ENCODE measurements at places on chromosomes 7 and 10.
A peak's percentile ranks its signal among the peaks of the same experiment; 100 is the strongest.

DNA sequence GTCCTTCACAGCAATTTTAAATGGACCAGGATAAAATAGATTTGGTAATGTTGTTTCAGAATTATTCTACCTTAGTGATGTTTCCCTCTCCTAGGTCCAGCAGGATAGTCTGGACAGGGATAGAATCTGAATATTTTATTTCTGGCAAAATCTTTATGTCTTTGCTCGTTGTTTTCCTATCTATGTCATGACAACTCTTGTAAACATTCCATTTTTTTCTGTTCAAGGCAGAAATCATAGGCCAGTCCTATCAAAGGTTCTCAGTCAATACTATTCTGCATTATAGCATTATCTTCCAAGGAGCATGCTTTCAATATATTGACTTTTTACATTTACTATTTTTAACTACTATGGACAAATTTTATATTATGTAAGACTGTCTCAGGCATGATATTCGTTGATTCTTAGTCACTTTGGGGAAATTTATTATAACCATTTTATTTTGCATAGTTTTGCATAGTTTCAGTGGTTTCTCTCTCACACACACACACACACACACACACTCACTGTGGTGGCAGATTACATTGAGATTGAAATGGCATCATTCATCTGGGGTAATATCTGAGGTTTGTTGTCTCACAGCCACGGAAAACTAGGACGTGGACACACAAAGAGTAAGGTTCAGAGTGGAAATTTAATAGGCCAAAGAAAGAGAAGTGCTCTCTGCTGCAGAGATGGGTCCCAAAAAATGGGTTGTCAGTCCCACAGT is 17.2 kb downstream of the TAS2R60 start:
- DNase-seq, result no peak

- no peak for DNase-seq
Observed at GRCh38 chr10:95821720-95822119, 65.8 kb downstream of the ENTPD1 start.

- no peak for DNase-seq
Observed at GRCh38 chr10:87961314-87961713, 97.9 kb downstream of the PTEN start.

GRCh38 chr10:132396494-132397035 is 435 bp upstream of the PWWP2B start:
- peak; percentile 68 for DNase-seq

- no peak for DNase-seq
Observed at GRCh38 chr10:117132751-117133231, 5.3 kb downstream of the VAX1 start.

GRCh38 chr10:10223131-10223530 is 794.5 kb upstream of the CELF2 start:
- no peak for DNase-seq

GRCh38 chr7:105438847-105439173 is 50.1 kb upstream of the SRPK2 start:
- no peak for DNase-seq

GRCh38 chr10:86361156-86362128 is 5.2 kb downstream of the GRID1 start:
- DNase-seq, result no peak

- no peak for DNase-seq
Observed at GRCh38 chr10:112210666-112211065, 27.1 kb upstream of the GPAM start.

DNA sequence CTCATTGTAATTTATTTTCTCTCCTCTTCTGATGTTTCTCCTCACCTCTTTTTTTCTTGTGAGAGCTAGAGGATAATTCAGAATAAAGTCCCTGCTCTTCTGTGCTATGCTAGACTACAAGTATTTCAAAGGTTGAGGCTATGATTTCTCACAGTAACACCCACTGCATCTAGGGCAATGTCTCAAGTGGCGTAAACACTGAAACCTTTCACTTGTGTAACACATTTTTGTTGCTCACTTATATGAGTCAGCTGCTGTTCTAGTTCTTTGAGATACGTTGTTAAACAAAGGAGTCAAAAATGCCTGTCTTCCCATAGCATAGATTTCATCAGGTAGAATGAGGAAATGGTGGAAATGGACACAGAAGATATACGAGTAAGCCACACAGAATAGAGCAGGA is 305.1 kb upstream of the PITRM1 start:
- no peak for DNase-seq

DNA sequence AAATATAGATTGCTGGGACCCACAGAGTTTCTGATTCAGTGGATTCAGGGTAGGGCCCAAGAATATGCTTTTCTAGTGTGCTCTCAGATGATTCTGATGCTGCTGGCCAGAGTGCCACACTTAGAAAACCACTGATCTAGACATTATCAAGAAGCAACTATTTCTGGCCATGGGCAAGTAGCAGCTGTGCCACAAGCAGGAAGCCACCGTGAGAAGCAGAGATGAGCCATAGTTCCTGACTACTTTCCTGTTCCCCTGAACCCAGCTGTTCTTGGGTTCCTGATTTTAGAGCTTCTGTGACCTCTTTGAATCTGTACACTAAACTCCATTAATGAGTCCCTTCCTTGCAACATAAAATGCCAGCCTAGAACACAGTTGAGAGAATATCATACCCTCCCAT is 38.1 kb upstream of the PIK3AP1 start:
- no peak for DNase-seq

- no peak for DNase-seq
Observed at GRCh38 chr7:132997505-132997904, 84.4 kb downstream of the CHCHD3 start.

GRCh38 chr7:146115851-146116520 is 615 bp upstream of the CNTNAP2 start:
- no peak for DNase-seq

DNA sequence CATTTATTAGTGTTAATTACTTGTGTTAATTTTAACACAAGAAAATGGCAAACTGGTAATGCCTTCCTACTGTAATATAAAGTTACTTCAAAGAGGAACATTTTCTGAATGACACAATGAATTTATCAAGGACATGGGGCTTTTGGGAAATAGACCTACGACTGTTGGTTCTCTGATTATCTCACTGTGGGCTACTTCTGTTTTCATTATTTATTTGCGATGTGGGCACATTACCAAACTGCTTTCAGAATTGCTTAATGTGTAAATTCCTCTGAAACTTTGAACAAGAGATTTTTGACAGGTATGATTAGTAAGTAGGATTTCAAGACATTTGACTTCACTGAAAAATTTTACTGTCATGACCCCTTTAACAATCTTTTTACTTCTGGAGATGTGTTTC is 535.6 kb downstream of the CNTNAP2 start:
- DNase-seq, result no peak

DNA sequence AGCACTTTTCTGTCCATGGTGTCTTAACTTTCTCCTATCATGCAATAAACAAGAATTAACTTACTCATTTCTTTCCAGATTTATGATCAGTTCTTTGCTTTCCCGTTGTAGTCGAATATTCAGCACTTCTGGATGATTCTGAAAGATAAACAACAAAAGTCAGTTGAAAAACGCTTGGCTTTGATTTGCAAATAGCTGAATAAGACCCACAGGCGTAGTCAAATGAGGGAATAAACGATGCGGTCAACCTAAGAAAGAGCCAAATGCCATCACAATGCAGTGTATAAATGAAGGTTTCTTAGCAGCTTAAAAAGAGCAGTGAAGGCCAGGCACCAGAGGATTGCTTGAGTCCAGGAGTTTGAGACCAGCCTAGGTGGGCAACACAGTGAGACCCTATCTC is 109.4 kb downstream of the ADAM12 start:
- no peak for DNase-seq

GRCh38 chr10:124860426-124860825 is 58.8 kb downstream of the ABRAXAS2 start:
- DNase-seq, result no peak

GRCh38 chr10:97888641-97889262 is 39.1 kb downstream of the GOLGA7B start:
- DNase-seq, result no peak

- no peak for DNase-seq
Observed at GRCh38 chr7:106864298-106865081, 592 bp upstream of the PIK3CG start.

DNA sequence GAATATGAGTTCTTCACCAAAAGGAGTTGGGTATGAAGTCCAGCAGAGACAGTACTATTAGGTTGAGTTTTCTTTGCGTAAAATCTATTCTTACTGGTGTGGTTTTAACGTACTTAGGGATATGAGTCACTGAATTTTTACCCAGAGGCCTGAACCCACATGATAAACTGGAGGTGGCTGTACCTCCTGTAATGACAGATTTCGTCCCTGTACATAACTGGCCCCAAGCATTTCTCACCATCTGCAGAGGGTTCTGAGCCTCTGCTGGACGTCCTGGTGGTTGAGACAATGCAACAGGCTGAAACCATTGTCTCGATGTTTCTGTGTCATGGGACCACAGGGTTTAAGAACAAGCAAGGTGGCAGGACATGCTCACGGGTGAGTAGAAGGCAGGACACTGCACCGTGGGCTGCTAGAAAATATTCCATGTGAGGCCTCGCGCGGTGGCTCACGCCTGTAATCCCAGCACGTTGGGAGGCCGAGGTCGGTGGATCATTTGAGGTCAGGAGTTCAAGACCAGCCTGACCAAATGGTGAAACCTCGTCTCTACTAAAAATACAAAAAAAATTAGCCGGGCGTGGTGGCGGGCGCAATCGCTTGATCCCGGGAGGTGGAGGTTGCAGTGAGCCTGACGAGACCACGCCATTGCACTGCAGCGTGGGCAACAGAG is 233.9 kb downstream of the DNAJB6 start:
- DNase-seq, result no peak

DNA sequence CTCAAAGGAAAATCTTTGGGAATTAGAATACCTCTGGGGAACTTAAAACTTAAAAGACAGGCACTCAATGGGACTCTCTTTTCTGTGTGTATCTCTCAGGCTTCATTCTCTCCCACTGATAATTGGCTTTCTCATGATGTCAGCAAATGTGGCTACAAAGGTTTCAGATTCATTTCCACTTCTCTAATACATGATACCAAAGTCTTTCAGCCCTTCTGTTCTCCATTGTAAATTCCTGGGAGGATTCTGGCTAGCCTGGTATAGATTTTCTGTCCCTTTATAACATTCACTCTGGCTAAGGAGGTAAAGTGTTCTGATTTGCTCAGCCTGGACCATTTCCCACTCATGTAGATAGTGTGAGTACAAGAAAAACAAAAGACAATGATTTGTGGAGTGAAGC is 606.2 kb downstream of the PCDH15 start:
- no peak for DNase-seq

GRCh38 chr10:99115703-99116102 is 119.9 kb downstream of the HPSE2 start:
- DNase-seq, result no peak

DNA sequence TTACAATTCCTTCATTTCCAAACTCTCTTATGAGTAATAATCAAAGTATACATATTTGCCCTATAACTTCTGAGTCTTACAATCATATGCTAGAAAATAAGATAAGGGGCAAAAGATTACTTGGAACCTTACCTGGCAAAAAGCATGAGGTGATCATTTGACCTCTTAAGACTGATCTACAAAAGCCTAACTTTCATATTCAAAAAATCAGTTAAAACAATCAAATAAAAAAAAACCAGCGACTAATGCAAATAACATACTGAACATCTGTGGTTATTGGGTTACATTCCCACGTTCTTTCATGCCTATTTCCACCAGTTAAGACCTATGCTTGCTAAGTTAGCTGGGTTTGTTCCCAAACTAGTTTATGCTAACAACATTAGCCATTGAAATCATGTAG is 187.6 kb downstream of the RNF133 start:
- DNase-seq, result no peak

DNA sequence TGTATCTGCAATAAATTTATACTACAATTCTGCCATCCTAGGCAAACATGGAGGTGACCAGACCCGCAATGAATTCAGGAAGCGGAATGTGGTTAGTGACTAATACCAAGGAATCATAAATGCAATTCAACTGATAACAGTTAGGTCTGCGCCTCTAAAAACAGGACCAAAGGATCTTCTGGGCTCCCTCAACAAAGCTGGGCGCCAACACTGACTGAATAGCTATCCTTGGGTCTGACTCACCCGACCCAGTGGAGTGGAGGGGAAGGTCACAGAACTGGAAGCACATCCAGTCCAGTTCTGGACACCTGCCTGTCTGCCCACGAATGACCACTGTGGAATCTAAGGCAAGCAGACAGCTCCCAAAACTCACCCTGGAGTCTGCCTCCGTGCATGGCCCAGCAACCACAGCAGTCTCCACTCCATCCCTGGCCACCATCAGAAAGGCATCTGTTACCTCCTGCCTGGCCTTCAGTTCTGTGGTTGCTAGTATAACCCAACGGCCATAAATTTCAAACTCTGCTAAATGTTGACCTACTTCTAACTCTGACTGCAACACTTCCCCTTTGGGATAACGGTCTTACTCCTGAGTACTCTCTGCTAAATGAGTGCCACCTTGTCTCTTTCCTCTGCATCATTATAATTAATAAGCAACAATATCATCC is 43.0 kb upstream of the DLX6 start:
- DNase-seq, result no peak

DNA sequence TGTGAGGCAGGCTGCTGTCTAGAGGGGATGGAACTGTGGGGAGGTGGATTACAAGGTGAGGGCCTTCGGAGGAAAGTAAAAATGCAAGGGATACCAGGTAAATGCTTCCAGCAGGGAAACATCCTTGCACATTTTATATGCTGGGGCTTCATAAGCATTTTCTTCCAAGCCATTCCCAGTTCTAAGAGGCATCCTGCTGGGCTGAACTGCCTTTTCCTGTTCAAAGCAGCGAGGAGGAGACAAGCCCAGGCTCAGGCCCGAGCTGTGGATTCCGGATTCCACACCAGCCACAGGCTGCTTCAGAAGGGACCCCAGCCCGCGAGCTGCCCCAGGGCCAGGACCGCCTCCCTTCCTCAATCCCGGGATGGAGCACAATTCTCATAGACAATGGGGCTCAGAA is 249.7 kb downstream of the TNS3 start:
- DNase-seq, result no peak

- DNase-seq, result no peak
Observed at GRCh38 chr10:34374356-34375045, 440.6 kb downstream of the PARD3 start.

DNA sequence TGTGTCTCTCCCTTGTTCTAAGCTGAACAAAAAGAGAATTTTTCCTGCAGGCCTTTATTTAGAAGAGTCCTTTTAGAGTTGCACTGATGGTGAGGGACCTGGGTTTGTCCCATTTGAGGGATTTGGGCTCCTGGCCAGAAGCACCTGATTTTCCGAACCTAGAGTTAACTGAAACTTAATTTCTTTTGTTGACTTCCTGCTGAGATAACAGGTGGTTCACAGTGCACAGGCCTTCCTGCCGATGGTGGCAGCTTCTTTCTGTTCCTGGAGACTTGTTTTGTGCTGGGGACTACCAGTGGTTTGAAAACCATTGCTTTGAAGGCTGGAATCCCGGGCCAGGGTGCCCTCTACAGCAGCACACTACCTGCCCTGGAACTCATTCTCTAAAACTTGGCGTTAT is 99.2 kb downstream of the SUGCT start:
- DNase-seq, result no peak

- no peak for DNase-seq
Observed at GRCh38 chr7:11182736-11183135, 209.1 kb downstream of the PHF14 start.

- DNase-seq, result no peak
Observed at GRCh38 chr7:29113384-29114102, 32.8 kb downstream of the CPVL start.
